ENCODE measurements at places on chromosomes 13 and 19. TPM values are rescaled to one million over a fixed set of nuclear protein-coding genes. Genes with fewer than 3 reads are reported as not detected.

The VSTM2B gene
- not detected for total RNA-seq

The ZNF610 gene
- 1.1 TPM for total RNA-seq

DNA sequence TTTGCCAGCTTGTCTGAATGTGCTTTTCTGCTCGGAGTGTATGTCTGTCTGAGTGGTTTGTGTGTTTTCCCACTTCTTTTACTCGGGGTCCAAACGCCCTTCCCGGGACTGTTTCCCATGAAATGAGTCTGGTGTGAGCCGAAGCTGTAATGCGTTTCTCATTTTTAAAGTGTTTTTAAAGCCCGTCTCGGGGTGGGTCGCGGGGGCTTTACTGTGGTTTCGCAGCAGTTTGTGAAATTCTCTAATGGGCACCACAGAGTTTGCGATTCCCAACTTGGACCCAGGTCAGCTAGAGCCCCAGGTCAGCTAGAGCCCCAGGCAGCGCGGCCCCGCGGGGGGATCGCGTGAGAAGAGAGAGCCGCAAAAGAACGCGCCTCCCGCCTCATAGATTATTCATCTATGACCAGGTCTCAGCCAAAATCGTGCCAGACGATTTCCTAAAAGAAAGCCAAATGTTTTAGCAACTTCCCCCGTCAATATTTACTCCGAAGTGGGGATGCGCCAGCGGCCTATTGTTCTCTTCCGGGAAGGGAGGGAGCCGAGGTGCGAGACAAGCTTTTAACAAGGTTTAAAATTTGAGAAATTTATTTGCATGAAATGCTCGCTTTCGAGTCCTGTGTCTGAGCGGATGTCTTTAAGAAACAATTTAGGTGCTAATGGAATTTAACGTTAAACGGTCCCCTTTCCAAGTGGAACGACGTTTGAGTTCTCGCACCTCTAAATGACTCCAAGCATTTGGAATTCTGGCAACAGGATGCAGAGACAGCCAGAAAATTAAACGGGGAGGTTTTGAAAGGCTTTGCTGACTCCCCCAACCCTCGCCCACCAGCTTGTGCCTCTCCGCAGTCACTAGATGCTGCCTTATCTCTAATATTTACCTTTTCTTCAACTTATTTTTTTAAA lies 2.2 kb downstream of the ZIC2 start:
- no peak for DNase-seq

The SELENOV gene
- total RNA-seq, result not detected

DNA sequence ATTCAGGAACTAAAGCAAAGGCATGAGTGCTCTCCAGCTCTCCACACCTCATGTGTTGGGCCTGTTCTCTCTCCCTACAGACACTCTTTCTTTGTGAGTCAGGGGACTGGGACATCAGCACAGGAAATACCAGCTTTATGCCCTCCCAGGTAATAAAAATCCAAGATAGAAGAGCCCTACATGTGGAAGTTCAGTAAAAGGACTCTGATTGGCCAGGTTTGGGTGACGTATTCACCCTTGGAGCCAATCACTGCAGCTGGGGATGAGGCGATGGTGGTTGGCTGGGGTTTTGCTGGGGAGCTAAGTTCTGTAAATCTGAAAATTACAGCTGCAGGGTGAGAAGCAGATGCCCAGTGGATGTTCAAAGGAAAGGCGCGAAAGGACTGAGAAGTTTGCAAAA lies 32.5 kb downstream of the CCDC70 start:
- DNase-seq, result no peak

The ELSPBP1 gene
- not detected for total RNA-seq

GRCh38 chr19:7931221-7932061 lies 5.5 kb upstream of the CTXN1 start:
- DNase-seq, result no peak

GRCh38 chr19:1846517-1847204 lies 1.6 kb downstream of the REXO1 start:
- DNase-seq, result no peak

The ZNF540 gene
- 18.3 TPM for total RNA-seq

Measured in thoracic aorta (tissue), 2 donors.